Activated naive CD8-positive, alpha-beta T cell treated with anti-CD3 and anti-CD28 coated beads, Interleukin-2, amount 50 U/mL, for 24 hours (primary cell): ENCODE measurements at places on chromosomes 11 and 22.

- peaks cover 19% of the 10 kb centered on the region for H3K4me1 ChIP-seq
- no peak for DNase-seq
- H3K36me3 ChIP-seq = peaks cover 17% of the 10 kb centered on the region
- H3K4me3 ChIP-seq = no peak overlapping the region
These were observed 40.2 kb downstream of the UVRAG start for GRCh38 chr11:75855206-75855605.

DNA sequence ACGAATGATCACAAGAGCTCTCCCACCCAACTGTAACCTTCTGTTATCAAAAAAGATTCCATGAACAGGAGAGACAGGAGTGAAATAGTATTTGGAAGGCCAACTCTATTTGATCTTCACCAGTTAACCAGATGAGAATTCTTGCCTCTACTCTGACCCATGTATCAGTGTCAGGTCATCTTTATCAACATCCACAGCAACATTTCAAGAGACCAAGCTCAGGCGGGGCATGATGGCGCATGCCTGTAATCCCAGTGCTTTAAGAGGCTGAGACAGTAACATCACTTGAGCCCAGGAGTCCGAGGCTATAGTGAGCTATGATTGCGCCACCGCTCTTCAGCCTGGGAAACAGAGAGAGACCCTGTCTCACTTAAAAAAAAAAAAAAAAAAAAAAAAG lies 62.3 kb downstream of the GAB2 start:
- no peak overlapping the region for H3K4me3 ChIP-seq
- no peak overlapping the region for H3K27ac ChIP-seq
- peaks cover 7% of the 10 kb centered on the region for H3K4me1 ChIP-seq
- DNase-seq = no peak
- no peaks in the 10 kb centered on the region for H3K36me3 ChIP-seq

GRCh38 chr11:67307545-67308001 lies 4.2 kb downstream of the SSH3 start:
- no peak overlapping the region for H3K4me3 ChIP-seq
- H3K27me3 ChIP-seq = no peaks in the 10 kb centered on the region
- no peak overlapping the region for H3K27ac ChIP-seq
- DNase-seq = no peak

GRCh38 chr22:32444068-32444467 lies 20.2 kb downstream of the BPIFC start:
- no peaks in the 10 kb centered on the region for H3K27me3 ChIP-seq
- DNase-seq = peak; percentile 4
- H3K4me3 ChIP-seq = no peak overlapping the region
- no peaks in the 10 kb centered on the region for H3K36me3 ChIP-seq

DNA sequence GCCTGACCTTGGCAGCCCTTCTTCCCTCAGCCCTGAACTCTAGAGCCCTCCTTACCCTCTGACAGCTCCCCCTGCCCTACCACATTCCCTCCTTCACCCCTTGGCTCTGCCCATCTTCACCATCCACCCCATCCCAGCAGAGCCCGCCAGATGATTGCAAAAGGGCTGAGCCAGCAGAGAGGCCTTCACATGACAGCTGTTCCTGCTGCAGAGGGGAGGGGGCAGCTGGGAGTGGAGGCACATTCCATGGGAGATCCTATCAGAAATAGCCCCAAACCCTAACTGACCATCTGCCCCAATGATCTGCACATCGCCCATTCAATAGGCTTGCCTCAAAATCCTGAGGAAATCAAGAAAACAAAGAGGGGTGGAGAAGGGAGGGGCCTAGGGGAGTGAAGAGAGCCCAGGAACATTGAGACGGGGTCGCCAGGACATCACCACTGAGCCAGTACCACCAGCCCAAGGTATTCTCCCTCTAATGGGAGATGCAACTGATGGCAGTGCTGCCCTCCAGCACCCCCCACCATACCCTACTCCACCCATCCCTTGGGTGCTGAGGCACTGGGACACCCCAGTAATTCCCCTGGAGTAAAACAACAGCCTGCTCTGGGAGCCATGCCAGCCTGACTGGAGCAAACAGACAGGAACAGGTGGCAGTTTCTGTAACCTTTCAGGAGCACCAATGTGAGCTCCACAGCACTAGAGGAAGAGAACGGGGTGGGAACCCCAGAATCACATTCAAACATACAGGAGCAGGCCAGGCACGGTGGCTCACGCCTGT lies 8.0 kb upstream of the AHNAK start:
- no peak for DNase-seq
- peaks cover 100% of the 10 kb centered on the region for H3K4me1 ChIP-seq
- peaks cover 45% of the 10 kb centered on the region for H3K36me3 ChIP-seq

- no peak for DNase-seq
- H3K4me1 ChIP-seq = peaks cover 8% of the 10 kb centered on the region
- H3K36me3 ChIP-seq = no peaks in the 10 kb centered on the region
- no peak overlapping the region for H3K27ac ChIP-seq
- no peak overlapping the region for H3K4me3 ChIP-seq
These were observed 234.4 kb downstream of the GRM5 start for GRCh38 chr11:88831303-88831890.

DNA sequence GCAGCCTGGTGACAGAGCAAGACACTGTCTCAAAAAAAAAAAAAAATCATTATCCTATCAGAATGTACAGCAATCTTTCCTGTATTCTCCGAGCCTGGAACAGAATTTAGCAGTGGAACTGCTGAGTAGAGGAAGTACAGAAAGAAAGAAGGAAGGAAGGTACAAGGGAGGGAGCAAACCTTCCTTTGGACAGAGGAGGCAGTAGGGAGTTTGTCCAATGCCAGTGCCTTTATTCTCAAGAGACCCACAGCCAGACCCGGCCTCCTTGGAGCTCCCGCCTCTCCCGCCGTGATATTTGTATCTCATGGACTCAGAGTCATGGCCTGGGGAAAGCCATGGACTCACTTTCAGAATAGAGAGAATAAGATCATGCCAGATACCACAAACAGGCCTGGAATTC lies 37.7 kb upstream of the LRRC55 start:
- H3K27ac ChIP-seq = no peak overlapping the region
- no peaks in the 10 kb centered on the region for H3K36me3 ChIP-seq
- no peak overlapping the region for H3K4me3 ChIP-seq
- no peak for DNase-seq

GRCh38 chr11:68271023-68271780 lies 571 bp downstream of the C11orf24 start:
- peaks cover 44% of the 10 kb centered on the region for H3K4me1 ChIP-seq
- H3K27ac ChIP-seq = peak overlapping the region; percentile 65
- peak overlapping the region; percentile 96 for H3K4me3 ChIP-seq
- peak; percentile 62 for DNase-seq
- H3K27me3 ChIP-seq = no peaks in the 10 kb centered on the region
- H3K36me3 ChIP-seq = peaks cover 20% of the 10 kb centered on the region

DNA sequence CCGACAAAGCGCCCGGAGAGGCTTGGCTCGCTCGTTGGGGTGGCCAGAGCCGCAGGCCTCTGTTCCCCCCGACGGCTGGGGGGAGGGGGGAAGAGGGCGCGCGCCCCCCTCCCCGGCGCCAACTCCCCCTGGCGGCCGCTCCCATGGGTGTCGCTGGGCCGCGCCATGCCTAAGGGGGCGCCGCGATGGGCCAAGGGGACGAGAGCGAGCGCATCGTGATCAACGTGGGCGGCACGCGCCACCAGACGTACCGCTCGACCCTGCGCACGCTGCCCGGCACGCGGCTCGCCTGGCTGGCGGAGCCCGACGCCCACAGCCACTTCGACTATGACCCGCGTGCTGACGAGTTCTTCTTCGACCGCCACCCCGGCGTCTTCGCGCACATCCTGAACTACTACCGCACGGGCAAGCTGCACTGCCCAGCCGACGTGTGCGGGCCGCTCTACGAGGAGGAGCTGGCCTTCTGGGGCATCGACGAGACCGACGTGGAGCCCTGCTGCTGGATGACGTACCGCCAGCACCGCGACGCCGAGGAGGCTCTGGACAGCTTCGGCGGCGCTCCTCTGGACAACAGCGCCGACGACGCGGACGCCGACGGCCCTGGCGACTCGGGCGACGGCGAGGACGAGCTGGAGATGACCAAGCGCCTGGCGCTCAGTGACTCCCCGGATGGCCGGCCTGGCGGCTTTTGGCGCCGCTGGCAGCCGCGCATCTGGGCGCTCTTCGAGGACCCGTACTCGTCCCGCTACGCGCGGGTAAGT lies 1.4 kb downstream of the KCNC1 start:
- no peak overlapping the region for H3K4me3 ChIP-seq
- peaks cover 50% of the 10 kb centered on the region for H3K27me3 ChIP-seq
- H3K27ac ChIP-seq = no peak overlapping the region
- peaks cover 4% of the 10 kb centered on the region for H3K4me1 ChIP-seq

DNA sequence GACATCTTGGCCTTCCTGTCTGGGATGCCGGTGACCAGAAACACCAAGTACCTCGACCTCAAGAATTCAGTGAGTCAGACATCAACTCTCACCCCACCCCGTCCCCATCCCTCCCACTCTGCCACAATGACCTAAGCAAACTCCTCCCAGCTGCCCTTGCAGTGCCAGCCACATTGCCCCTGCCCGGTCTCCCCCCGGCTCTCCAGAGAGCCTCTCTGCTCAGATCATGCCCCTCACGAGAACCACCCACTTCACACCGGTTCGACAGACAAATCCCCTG lies 23.6 kb upstream of the MYRF start:
- no peaks in the 10 kb centered on the region for H3K36me3 ChIP-seq
- peak; percentile 8 for DNase-seq
- H3K4me3 ChIP-seq = no peak overlapping the region
- no peaks in the 10 kb centered on the region for H3K27me3 ChIP-seq
- H3K4me1 ChIP-seq = peaks cover 2% of the 10 kb centered on the region

DNA sequence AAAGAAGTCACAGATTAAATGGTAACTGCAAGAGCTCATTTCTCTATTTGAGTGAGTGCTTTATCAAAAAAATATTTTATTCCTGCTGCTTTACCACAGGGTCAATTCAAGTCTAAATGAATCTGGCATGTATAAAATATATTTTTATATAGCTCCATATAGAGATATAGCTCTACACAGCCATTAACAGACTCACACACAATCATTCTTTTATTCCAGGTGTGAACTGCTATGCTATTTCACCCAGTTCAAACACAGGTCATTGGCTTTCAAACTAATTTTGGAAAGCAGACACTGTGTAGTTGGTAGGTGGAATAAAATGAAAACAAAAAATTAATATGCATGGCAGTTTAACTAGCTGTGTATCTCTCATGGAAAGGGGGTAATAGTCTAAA lies 63.1 kb downstream of the MAML2 start:
- peaks cover 75% of the 10 kb centered on the region for H3K4me1 ChIP-seq
- H3K27me3 ChIP-seq = no peaks in the 10 kb centered on the region
- DNase-seq = no peak
- H3K36me3 ChIP-seq = peaks cover 14% of the 10 kb centered on the region
- no peak overlapping the region for H3K4me3 ChIP-seq

- H3K4me1 ChIP-seq = no peaks in the 10 kb centered on the region
- no peak overlapping the region for H3K27ac ChIP-seq
- no peaks in the 10 kb centered on the region for H3K27me3 ChIP-seq
These were observed 63.3 kb downstream of the KCNQ1 start for GRCh38 chr11:2507945-2508749.

GRCh38 chr11:107482234-107482633 lies 24.6 kb upstream of the CWF19L2 start:
- no peak for DNase-seq
- H3K4me3 ChIP-seq = no peak overlapping the region
- H3K4me1 ChIP-seq = no peaks in the 10 kb centered on the region
- peaks cover 13% of the 10 kb centered on the region for H3K27me3 ChIP-seq
- H3K36me3 ChIP-seq = no peaks in the 10 kb centered on the region

GRCh38 chr11:70906101-70906500 lies 346.3 kb downstream of the SHANK2 start:
- no peaks in the 10 kb centered on the region for H3K4me1 ChIP-seq
- H3K27ac ChIP-seq = no peak overlapping the region
- no peak for DNase-seq
- peaks cover 5% of the 10 kb centered on the region for H3K27me3 ChIP-seq
- H3K4me3 ChIP-seq = no peak overlapping the region
- H3K36me3 ChIP-seq = no peaks in the 10 kb centered on the region

- no peaks in the 10 kb centered on the region for H3K4me1 ChIP-seq
- DNase-seq = no peak
- no peak overlapping the region for H3K4me3 ChIP-seq
- no peak overlapping the region for H3K27ac ChIP-seq
These were observed 1.8 kb downstream of the APOA4 start for GRCh38 chr11:116821050-116821918.

- H3K36me3 ChIP-seq = no peaks in the 10 kb centered on the region
- peaks cover 14% of the 10 kb centered on the region for H3K4me1 ChIP-seq
- H3K4me3 ChIP-seq = no peak overlapping the region
These were observed 670 bp downstream of the RASD2 start for GRCh38 chr22:35541254-35541748.

- H3K4me1 ChIP-seq = peaks cover 2% of the 10 kb centered on the region
- H3K4me3 ChIP-seq = no peak overlapping the region
- no peak for DNase-seq
- peaks cover 12% of the 10 kb centered on the region for H3K27me3 ChIP-seq
- H3K27ac ChIP-seq = no peak overlapping the region
- H3K36me3 ChIP-seq = no peaks in the 10 kb centered on the region
These were observed 132.1 kb upstream of the PAX6 start for GRCh38 chr11:31943056-31943780.

GRCh38 chr11:57476757-57477506 lies 16.6 kb downstream of the RTN4RL2 start:
- peak overlapping the region; percentile 59 for H3K27ac ChIP-seq
- H3K4me3 ChIP-seq = peak overlapping the region; percentile 65
- peaks cover 2% of the 10 kb centered on the region for H3K36me3 ChIP-seq
- H3K4me1 ChIP-seq = peaks cover 37% of the 10 kb centered on the region
- DNase-seq = peak; percentile 53

GRCh38 chr11:10405865-10406592 lies 49.0 kb upstream of the AMPD3 start:
- no peaks in the 10 kb centered on the region for H3K27me3 ChIP-seq
- no peak overlapping the region for H3K4me3 ChIP-seq
- H3K4me1 ChIP-seq = peaks cover 10% of the 10 kb centered on the region
- no peaks in the 10 kb centered on the region for H3K36me3 ChIP-seq
- no peak overlapping the region for H3K27ac ChIP-seq

DNA sequence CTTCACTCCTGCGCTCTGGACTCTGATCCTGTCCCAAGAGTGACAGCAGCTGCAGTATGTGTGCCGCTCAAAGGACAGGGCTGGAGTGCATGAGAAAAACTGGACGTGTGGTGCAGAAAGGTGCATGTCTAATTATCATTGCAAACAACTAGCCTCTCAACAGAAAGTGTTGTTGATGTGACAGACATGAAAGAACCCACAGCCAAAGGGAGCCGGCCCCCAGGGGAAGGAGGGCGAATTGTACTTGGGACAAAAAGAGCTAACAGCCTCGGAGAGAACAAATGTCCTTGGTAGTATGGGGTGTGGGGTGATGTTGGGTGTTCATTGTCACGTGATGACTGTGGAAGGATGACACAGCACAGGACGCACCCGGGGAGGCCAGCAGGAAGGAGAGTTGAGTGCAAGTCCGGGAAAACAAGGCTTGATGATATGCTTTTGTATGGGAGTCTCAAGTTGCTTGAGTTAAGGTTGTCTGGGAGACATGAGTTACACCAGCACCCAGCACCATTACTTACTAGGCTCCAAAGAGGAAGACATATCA lies 325.5 kb downstream of the NTM start:
- H3K27ac ChIP-seq = no peak overlapping the region
- H3K4me1 ChIP-seq = peaks cover 2% of the 10 kb centered on the region
- peaks cover 30% of the 10 kb centered on the region for H3K27me3 ChIP-seq
- DNase-seq = no peak
- no peaks in the 10 kb centered on the region for H3K36me3 ChIP-seq
- H3K4me3 ChIP-seq = no peak overlapping the region

- H3K4me1 ChIP-seq = peaks cover 8% of the 10 kb centered on the region
- H3K4me3 ChIP-seq = no peak overlapping the region
- no peak for DNase-seq
- H3K27ac ChIP-seq = no peak overlapping the region
These were observed 3.6 kb downstream of the ALDH3B1 start for GRCh38 chr11:68013611-68014156.
